NCI-H2029 treated with DMSO at 0.1 percent for 48 hours (cell line): ENCODE measurements at places on chromosomes 3 and 15.

GRCh38 chr3:123092243-123092642 is 25.4 kb downstream of the PDIA5 start:
- no peak for DNase-seq

DNA sequence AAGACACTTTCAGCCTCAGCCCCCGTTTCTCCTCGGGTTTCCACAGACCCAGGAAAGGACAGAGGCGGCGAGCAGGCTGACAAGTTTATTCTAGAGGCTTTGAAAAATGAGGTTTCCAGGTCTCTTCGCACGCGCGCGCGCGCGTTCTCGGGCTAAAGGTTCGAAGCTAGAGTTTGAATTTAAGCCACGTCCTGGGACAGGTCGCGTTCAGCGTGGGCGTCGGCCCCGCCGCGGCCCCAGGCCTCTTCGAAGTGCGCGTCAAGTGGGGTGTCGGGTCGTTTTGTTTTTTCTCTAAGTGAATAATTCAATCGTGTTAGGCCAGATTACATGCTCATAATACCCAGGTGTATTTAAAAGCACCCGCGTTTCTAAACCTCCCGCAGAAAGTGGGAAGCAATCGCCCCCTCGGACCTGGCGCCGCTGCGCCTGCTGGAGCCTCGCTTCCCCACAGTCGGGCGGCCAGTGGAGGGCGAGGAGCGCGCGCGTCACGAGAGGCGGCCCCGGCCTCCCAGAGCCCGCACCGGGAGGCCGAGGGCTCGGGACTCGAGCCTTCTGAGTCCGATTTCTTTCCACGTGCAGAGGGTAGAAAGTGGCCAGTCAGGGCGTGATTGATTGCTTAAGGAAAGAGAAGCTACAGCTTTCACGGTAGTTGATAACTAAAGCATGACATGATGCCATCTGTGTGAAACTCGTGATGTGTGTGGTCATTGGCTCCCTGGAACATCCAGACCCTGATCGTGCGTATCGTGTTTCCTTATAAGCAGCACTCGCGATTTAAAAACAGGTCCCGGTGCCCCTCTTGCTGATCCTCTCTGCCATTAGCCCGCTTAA is 15.8 kb upstream of the SOX2 start:
- no peak for DNase-seq

GRCh38 chr3:22819209-22819608 is 383.9 kb upstream of the UBE2E2 start:
- DNase-seq = no peak

DNA sequence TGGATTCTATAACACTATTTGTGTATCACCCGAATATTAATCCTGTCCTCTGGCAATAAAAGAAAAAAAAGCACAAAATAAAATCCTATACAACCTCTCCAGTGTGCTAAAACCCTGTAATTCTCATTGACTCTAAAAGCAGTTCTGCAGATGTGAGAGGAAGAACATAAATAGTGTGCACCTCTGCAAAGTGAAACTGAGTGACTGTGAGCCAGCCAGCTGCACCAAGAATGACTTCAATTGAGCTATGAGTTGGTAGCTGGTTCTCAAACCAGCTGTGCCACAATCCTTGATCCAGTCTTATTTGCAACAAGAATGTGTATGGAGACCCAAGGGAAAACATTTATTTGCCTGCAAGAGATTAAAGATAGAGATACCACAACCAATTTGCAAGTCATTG is 31.2 kb upstream of the COL8A1 start:
- no peak for DNase-seq

DNA sequence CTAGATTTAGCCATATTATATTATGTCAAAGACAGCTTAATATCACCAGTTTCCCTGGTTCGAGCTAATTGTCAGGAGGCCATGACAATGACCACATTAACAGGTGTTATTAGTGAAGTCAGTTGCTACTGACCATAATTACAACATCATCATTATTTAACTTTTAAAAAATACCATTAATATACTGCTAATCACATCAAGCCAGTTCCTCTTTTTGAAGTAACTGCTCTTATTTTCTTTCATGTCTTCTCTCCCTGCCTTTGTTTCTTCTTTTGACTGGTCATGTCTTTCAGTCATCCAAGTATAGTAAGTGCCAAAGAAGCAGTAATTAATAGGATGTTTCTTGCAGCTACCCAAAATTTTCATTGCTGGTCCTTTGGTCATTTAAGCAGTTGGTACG is 61.6 kb downstream of the CMSS1 start:
- DNase-seq = no peak

- peak; percentile 41 for DNase-seq
These were observed 1.4 kb downstream of the MBNL1 start for GRCh38 chr3:152269831-152270734.

DNA sequence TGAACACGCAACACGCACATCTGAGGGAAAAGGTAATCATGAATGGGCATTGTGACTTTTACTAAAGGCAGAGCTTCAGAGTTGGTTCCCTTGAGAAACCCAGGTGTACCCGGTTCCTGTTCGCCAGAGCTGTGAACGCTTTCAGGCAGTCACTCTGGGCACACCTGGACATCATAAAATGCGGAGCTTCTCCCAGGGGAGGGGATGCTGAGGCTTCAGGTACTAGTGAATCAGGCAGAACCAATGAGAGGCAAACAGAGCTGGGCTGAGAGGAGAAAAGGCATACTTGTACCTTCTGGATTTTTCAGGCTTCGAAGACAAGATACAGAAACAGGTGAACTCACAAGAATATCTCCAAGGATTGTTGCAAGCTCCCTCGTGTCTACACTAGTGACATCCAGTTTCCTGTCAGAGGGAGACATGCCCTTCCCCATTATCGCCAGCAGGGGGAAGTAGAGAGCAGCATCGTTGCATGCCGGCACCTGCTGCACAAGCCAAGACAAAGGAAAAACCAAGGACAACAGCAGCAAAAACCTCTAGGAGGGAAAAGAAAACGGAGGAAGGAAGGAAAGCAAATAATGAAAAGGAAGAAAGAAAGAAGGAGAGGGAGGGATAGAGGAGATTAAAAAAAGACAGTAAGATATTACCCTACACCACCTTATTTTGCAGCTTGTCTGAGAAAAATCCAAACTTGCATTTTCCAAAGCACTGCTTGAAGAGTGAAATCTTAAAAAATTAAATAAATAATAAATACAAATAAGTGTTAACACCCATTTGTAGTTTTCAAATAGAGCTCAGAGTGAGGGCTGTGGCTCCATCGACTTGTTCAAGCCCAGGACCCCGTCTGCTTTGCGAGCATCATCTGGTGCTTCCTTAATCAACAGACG is 2.0 kb downstream of the AHSG start:
- peak; percentile 60 for DNase-seq

GRCh38 chr3:106491796-106492195 is 623.0 kb upstream of the CBLB start:
- DNase-seq = no peak

DNA sequence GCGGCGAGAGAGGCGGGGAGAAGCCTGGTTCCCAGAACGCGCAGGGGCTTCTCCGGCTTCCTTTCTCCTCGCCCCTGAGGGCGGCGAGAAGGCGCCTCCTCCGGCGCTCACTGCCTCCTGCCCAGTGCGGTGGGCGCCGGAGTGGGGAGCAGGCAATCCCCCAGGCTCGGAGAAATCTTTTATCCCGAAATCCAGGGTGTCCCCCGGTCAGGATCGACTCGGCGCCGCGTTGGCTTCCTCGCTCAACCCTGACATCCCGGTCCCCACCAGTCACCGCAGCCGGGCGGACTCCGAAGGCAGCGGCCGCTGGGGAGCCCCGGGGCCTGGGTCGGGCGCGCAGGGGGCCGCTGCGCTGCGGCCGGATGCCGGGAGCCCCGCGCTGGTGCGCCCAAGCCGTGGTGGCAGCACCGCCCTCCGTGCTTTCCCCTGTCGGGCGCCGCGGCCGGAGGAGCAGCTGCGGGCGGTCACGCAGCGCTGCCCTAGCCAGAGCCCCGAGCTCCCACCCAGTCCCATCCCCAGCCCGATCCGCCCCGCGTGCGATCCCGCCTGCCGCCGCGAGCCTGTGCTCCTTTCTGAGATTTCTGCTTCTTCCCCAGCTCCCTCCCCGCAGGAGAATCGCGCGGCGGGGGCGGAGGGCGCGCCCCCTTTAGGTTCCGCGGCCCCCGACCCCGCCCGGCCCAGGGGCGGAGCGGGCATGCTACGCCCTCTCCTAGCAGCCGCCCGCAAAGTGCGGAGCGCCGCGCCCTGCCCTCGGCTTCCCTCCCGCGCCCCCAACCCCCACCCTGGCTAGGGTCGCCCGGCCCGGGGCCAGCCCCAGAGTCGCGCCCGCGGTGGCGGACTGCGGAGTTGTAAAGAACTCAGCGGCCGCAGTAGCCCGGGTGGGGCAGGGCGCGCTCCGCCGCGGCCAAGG is 683 bp upstream of the CACNA2D3 start:
- DNase-seq = no peak

- DNase-seq = no peak
These were observed 81.0 kb downstream of the HHLA2 start for GRCh38 chr3:108377384-108377783.

- peak; percentile 22 for DNase-seq
These were observed 11.6 kb downstream of the TAMM41 start for GRCh38 chr3:11835028-11835639.

DNA sequence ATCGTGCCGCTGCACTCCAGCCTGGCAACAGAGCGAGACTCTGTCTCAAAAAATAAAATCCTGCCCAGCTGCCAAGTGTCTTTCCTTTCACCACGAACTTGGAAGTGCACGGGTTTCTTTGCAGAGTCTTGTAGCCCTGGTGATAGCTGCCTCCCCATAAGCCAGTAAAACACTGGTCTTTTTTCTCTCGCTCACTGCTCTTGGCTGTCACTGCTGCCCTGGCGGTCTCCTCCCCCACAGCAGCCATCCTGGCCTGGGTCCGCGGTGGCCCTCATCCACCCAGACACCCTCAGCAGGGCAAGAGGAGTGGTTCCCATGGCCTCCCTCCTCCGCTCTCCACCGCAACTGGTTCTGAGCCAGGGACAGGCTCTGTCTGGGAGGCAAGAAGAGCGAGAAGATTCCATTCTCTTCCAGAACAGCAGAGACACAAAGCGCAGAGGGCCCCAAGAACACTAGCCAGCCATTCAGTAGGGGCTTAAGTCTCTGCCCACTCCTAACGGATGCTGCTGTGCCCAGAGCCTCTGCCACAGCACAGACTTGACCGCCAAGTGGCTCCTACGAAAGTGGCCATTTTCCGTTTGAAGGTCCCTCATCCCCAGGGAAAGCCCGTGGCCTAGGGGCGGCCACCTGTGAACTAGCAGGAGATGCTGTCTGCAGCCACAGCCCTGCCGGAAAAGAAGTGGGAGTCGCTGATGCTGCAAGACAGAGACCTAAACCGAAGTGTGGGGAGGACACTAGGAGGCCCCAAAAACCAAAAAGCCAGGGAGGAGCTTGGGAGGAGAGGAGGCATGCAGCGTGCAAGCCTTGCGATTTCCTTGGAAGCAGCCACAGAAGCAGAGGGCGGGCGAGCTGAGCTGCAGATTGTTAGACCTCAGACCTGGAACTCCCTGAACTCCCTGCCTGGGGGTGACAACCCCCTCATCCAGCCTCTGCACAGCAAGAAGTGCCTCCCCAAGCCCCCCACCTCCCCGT is 44.1 kb downstream of the KLHL25 start:
- DNase-seq = no peak

DNA sequence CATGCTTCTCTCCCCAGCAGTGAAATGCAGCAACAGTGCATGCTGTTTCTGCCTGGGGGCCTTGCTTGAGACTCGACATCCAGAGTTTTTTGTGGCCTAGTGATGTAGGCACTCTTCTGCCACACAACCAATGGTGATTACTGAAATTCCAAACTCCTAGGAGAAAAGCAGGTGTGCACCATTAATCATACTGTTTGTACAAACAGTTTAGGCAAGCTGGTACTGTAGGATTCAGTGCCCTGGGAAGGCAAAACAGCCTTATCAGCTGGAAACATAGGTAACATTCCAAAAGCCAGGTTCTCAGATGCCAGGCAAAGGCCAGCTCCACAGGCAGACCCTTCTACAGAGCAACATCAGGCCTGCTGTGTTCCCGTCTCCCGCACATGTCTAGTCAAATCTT is 17.5 kb upstream of the RBP1 start:
- no peak for DNase-seq

GRCh38 chr15:80317389-80318182 is 65.6 kb upstream of the CTXND1 start:
- no peak for DNase-seq

DNA sequence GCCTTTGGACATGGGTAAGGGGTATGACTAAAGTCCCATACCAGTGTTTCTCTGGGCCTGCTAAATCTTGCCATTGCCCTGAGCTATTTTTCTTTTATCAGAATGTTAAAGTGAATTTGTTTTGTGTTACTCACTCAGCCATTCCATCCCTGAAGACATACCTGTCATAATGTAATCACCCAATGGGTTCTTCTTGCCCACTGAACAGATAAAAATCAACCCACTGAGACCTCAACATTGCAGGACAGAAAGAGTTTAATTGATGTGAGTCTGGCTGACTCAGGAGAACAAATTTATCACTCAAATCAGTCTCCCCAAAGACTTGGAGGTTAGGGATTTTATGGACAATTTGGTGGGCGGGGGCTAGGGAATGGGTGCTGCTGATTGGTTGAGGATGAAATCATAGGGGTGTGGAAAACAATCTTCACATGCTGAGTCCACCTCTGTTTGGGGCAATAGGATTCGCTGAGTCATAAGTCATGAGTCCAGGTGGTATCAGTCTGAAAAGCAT is 47.4 kb downstream of the ILDR1 start:
- DNase-seq = no peak

- no peak for DNase-seq
These were observed 39.6 kb upstream of the CTNNB1 start for GRCh38 chr3:41159588-41160189.

DNA sequence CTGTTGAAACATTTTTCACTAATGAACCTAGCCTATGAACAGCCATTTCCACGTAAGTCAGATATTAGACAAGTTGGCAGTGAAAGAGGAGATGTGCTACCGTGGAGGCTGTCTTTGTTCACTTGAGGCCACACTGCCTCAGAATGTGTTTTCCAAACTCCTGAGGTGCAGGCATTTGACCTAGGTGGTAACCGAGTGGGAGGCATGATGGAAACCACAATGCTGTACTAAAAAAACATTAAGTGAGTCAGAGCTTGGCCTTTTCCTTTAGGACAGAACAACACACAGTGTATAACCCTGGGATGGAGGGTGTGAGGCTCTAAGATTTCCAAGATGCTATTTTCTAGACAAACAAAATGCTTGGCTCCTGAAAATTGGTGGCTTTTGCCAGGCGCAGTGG is 406.3 kb downstream of the SOX2 start:
- no peak for DNase-seq

DNA sequence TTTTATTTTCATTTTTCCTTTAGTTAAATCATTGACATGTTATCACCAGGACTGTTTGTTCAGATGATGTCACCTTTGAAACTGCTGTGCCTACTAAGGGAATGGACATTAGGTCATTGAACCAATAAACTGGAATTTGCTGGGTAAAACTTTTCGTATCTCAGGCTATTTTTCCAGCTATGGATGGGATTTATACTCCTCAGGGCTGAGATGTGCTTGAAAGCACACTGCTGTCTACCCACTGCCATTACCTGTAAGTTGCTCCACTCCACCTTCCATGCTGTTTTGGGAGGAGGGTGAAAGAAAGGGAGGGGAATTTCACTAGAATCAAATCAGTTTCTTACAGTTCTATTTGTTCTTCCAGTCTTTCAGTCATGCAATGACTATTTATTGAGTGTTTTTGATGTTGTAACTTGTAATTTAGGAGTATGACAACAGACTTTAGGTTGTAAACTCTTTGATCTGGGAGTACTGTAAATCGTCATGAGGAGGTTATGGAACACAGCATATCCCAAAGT is 11.3 kb downstream of the EHD4 start:
- DNase-seq = no peak

- DNase-seq = no peak
These were observed 46.8 kb upstream of the TBC1D23 start for GRCh38 chr3:100213891-100214573.
